ENCODE measurements at places on chromosomes 4 and X.

DNA sequence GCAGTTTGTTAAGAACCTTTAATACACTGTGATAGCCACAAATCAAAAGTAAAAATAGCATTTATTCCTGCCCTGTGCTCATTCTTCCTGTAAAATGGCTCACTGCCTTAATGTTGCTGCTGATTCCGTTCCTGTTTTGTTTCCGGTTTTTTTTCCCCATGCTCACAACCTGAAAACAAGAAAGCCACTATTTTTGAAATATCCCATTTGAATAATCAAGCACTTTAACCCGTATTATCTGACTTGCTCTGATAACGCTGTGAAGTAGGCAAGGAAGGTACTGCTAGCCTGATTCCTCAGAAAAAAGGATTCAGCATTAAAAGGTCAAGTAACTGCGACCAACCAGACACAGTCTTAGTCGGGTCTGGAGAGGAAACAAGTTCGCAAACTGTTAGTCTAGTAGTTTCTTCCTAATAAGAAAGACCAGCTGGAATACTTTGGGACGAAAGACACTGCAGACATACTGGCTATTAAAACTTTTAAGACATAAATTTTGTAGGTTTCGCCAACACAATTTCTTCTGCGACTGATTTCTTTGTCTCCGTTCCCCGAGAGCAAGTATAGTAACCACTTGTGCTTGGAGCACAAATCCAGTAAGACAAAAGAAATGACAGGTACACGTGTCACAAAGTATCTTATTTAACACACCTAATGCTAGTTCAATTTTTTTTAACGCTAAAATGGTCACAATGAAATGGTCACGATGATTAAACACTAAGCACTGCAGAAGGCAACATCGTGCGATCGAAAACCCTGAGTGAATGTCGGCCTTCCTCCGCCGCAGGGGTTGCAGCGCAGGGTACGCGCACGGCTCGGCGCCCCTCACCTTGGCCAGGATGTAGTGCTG lies 802 bp downstream of the COX18 start:
- no peak for DNase-seq

DNA sequence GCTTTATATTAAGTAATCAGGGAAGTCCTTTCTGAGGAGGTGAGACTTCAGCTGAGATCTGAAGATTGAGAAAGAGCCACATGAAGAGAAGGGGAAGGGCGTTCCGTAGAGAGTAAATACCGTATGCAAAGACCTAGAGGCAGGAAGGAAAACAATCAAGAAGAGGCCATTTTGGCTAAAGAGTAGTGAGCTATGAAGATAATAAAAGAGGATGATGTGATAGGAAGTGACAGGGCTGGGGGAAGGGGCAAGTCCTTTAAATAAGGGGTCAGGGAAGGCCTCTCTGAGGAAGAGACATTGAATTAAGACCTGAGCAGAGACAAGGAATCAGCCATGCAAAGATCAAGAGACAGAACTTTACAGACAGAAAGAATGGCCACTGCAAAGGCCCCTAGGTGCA lies 86.2 kb downstream of the ZIC3 start:
- no peak for DNase-seq

- DNase-seq: no peak
These were observed 7.9 kb downstream of the OGT start for GRCh38 chrX:71540801-71541200.

- DNase-seq: no peak
These were observed 70.6 kb downstream of the TRAPPC11 start for GRCh38 chr4:183729430-183730328.

Data from NCI-H1436 treated with DMSO at 0.1 percent for 48 hours (cell line).